ENCODE measurements at places on chromosomes 11 and 22. TPM values are rescaled to one million over a fixed set of nuclear protein-coding genes. Genes with fewer than 3 reads are reported as not detected.

GRCh38 chr11:75777461-75778110, 9.0 kb downstream of the DGAT2 start:
- no peak for DNase-seq

DNA sequence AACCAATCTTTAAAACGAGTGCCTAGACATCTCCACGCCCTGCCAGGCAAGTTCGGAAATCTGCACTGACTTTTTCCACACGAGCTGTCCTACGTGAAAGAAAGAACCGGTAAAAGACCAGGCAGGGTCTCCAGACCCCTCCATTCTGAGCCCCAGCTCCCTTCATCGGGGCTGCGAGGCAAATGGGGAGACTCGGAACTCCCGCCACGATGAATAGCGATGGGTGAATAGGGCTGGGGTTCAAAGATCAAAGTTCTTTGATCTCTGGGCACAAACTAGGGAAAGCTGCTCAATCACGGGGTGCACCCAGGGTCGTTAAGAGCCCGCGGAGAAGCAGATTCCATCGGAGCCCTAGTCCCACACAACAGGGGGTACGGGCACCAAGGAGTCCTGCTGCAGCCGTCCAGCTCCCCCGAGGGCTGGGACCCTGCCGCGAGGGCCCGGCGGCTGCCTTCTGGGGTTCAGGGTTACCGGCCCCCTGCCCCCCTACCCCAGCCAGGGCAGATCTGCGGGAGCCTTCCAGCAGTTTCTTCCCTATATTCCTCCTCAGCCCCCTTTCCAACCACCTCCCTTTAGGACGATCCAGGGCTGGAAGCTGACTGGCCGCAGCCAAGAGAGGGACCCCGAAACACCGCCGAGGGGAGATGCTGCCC, 1.1 kb downstream of the LRP4 start:
- DNase-seq: no peak

- no peak for DNase-seq
Observed at GRCh38 chr11:14764579-14765527, 121.2 kb downstream of the PDE3B start.

GRCh38 chr11:77361184-77361583, 59.7 kb upstream of the GDPD4 start:
- DNase-seq: peak; percentile 77

DNA sequence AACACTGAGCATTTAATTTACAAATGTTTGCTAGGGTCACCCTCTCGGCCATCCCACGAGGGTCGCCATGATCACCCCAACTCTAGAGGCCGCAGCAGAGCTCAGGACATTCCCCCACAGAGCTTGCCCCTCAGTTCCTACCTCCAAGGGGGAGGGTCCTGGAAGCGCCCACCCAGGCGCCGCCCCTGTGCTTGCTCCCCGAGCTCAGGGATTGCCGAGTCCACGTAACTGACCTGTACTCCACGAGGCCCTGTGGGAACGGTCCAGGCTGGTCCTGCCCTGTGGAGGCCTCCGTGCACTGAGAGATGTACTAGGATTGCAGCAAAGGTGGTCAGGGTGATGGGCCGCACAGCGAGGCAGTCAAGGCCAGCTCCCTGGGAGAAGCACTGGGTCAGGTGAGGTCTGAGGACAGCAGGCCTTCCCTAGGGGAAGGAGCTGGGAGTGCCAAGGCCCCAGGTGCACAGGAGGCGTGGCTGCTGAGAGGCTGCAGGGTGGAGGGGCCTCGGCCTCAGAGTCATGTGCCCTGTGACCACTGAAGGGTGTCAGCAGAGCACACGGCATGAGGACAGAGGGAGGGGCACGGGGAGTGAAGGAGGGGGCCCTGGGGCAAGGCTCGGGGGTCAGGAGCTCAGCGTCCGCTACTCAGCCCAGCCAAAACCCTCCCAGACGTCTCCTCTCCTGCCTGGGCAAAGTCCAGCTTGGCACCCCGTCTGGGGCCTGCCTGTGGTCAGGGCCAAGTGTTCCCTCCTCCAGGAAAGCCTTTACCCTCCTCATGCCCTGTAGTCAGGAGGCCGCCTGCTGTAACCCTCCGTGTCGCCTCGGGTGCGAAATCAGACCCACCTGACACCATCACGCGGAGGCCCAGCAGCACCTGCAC, 2.4 kb upstream of the MIOX start:
- DNase-seq: no peak

DNA sequence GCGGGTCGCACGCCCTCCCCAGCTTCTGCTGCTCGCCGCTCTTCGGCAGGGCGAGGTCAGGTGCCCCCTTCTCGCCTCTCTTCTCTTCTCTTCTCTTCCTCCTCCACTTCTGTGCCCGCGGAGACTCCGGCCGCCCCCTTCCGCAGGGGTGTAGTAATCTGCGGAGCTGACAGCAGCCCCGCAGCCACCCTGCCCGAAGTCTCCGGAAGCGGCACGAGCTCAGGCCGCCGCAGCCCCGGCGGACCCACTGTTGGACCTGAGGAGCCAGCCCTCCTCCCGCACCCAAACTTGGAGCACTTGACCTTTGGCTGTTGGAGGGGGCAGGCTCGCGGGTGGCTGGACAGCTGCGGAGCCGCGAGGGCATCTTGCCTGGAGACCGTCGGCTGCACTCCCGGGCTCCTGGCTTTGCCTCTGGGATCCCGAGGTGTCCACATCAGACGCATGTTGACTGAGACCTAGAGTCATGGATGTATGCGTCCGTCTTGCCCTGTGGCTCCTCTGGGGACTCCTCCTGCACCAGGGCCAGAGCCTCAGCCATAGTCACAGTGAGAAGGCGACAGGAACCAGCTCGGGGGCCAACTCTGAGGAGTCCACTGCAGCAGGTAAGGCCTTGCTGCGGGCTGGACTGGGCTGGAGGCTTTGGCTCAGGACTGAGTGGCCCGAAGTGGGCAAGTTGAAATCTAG, 486 bp downstream of the STIM1 start:
- DNase-seq: peak; percentile 77

DNA sequence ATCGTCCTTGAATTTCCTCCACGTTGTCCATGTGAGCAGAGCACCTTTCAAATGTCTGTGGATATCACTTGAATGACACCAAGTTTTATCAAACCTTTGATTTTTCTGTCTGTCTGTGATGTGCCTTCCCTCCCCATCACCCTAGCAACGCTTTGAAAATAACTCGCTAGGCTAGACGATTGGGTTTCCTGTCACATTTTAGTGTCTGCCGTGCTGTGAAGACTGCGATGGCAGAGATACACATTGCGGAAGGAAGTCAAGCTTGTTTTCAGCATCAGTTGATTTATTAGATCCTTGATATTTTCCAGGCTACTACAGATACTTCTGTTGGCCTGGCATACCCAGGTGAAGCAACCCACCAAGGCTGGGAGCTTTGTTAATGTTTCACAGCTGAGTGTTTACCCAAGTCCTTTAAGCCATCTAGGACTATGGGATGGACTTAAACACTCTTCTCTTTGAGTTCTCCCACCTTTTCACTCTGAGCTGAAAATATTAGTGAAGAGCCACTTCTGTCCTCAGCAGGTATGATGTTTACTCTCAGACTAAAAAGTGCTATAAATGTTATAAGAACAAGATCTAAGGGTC, 93.6 kb upstream of the CD44 start:
- DNase-seq: no peak

DNA sequence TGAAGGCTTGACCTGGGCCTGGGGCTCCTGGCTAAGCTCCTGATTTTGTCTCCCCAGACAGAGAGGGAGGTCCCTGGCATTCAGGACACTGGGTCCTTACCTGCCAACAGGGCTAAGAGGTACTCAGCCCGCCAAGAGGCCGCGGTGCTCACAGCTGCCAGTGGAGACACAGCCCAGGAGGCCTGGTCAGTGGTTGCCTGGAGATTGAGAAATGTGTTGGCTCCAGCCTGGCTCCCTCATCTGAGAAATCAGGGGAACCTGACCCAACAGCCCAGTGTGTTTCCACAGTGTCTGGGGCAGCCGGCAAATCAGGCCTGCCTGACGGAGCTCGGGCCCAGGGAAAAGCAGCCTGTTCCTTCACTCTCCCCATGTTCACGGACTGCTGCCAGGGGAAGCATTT, 79.4 kb upstream of the NAV2 start:
- peak; percentile 32 for DNase-seq

- DNase-seq: no peak
Observed at GRCh38 chr11:134925432-134925831, 513.4 kb upstream of the B3GAT1 start.

DNA sequence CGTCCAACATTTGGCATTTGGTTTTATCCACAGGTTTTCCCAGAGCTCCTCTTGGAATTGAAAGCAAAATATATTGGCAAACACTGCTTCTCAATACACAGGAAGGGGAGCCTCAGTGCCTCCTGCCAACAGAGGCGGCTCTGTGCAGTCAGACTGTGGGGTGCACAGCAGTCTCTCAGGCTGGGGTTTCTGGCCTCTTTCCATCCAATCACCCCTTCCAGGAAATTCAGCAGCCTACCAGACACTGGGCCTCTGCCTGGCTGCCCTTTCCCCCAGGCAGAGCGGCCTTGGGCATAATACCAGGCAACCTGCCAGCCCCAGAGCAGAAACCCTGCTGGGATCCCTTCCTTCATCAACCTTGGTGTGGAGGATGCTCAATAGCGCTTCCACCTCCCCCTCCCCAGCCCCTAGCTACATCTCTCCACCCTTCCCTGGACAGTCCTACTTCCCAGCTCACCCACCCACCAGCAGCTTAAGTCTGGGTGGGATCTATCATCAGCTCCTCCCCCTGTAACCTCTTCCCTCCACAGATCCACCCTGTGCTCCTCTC, 17.8 kb upstream of the RAPSN start:
- DNase-seq: peak; percentile 33

DNA sequence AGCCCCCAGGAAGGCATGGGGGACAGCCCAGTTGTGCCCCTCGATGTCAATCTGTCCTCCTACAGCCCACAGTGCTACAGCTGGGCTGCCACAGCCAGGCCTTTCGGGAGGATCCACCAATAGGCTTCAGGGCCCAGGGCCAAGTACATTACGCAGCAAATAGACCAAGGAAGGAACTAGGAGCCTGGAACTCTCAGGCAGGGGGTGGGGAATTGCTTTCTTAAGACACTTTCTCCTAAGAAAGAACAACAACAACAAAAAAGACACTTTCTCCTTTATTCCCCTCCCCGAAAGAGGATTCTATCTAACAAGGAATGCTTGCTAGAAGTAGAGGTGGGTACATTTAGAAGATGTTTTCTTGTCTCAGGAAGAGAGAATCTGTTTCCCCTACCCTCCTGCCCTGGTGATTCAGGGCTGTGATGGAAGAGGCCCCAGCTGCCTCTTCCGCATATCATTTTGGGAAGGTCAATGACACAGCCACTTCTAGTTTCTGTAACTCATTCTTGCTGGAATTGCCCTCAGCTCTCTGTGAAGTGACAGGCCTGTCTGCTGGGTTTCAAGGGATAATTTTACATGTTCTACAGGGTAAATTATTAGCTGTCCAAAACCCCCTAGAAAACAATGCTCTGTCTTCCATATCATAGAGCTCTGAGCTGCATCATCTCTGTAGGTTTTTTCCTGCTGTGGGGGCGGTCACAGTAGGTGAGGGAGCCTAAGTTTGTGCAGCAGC, 6.0 kb upstream of the MALAT1 start:
- peak; percentile 92 for DNase-seq

CATSPERZ gene
- not detected for total RNA-seq

KLHDC7B gene
- not detected for total RNA-seq

CNTN5 gene
- total RNA-seq: not detected

TRIM49 gene
- not detected for total RNA-seq

TEF gene
- 10.3 TPM for total RNA-seq

MUC15 gene
- not detected for total RNA-seq

OVOL1 gene
- total RNA-seq: not detected

GTSE1 gene
- total RNA-seq: 0.35 TPM

SLC1A2 gene
- total RNA-seq: 0.57 TPM

RAB36 gene
- 0.08 TPM for total RNA-seq

WEE1 gene
- 36.1 TPM for total RNA-seq
